Frontal cortex (tissue), 4 donors: ENCODE measurements at places on chromosomes 5 and 9.

GRCh38 chr9:133584559-133585476 is 24.4 kb downstream of the FAM163B start:
- DNase-seq: no peak

GRCh38 chr5:39700523-39700922 is 275.7 kb upstream of the DAB2 start:
- no peak for DNase-seq

GRCh38 chr5:151345187-151345807 is 2.1 kb downstream of the SLC36A2 start:
- no peak for DNase-seq

DNA sequence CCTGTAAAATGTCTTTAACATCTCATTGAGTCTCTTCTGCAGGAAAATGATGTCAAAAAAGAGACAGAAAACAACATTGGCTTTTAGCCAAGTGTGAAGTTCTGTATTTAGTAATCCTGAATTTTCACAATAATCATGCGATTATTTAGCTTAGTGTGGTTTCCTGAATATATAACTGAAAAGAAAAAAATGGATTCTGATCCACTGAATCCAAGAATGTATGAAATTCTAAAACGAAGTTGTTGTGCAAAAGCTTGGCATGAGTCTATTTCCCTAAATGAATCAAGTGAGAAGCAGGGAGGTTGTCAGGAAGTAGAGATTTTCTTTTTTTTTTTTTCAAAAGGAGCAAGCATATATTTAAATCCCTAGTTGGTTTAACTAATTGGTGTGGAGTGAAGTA is 145.9 kb upstream of the CDH6 start:
- no peak for DNase-seq

- DNase-seq: no peak
Observed at GRCh38 chr5:81202655-81203054, 30.5 kb upstream of the CKMT2 start.
